ENCODE measurements at places on chromosomes 5 and 9. TPM values are rescaled to one million over a fixed set of nuclear protein-coding genes. Genes with fewer than 3 reads are reported as not detected.

DNA sequence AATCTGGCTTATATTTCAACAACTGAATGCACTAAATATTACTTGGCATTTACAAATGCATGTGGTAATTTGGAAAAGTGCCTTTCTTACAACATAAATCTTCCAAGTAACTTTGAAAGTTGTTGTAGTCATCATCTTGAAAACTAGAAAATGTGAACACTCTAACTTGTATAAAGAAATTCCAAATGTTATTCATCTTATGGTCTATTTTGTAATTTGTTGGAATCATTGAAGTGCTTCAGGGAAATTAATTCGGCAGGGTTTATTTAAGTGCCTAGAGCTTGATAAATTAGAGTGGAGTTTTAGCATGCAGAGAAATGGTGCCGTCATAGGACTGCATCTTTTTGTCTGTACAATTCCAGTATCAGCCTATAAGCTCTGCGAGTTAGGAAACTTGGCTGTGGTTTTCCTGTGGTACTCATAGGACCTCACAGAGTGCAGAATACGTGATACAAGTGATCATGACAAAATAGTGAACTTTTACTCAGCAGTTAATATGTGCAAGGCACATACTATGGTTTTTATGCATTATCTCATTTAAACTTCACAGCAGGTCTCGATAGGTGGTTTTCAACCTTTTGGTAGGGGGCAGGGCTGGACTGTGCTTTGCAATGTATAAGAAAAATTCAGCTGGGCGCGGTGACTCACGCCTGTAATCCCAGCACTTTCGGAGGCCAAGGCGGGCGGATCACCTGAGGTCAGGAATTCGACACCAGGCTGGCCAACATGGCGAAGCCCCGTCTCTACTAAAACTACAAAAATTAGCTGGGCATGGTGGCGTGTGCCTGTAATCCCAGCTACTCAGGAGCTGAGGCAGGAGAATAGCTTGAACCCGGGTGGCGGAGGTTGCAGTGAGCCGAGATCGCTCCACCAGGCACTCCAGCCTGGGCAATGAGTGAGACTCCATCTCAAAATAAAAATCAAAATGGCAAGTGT is 79.6 kb downstream of the RAI14 start:
- no peak overlapping the region for H3K27ac ChIP-seq
- no peak overlapping the region for H3K4me3 ChIP-seq
- no peak for DNase-seq
- H3K4me1 ChIP-seq, result no peaks in the 10 kb centered on the region

DNA sequence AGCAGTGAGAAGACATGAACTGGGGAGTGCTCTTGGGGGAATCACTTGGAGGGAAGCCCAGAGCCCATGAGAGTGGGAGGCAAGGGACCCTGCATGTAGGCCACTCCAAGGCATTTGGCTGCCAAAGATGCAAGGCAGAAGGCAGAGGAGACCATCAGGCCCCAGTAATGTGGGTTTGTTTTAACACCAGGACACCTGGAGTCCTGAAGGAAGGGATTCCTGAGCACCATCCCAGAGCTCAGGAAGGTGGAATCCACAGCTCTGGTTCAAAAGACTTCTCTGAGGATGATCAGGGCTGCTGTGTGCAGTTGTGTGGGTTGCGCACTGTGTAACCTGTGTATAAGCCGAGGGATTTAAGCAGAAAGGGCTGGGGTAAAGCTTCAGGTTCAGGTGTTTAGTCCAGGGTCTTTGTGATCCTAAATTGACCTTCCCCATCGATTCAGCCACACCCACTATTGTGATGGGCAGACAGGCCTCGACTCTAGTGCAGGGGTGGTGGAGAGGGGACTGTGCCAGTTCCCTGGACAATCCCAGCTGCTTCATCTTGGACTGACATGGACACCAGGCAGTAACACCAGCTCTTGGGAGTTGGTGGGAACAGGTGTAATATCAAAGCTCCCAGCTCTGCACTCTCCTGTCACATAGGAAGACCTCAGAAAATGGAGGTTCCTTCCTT is 11.0 kb downstream of the B4GALT7 start:
- H3K36me3 ChIP-seq, result no peaks in the 10 kb centered on the region
- H3K4me1 ChIP-seq, result no peaks in the 10 kb centered on the region
- H3K27ac ChIP-seq, result no peak overlapping the region
- no peak overlapping the region for H3K4me3 ChIP-seq
- no peaks in the 10 kb centered on the region for H3K27me3 ChIP-seq
- no peak for DNase-seq

- H3K27ac ChIP-seq, result no peak overlapping the region
- no peaks in the 10 kb centered on the region for H3K36me3 ChIP-seq
- H3K4me1 ChIP-seq, result peaks cover 6% of the 10 kb centered on the region
- H3K27me3 ChIP-seq, result no peaks in the 10 kb centered on the region
- no peak overlapping the region for H3K4me3 ChIP-seq
These were observed 1.3 kb downstream of the TERT start for GRCh38 chr5:1293416-1294205.

DNA sequence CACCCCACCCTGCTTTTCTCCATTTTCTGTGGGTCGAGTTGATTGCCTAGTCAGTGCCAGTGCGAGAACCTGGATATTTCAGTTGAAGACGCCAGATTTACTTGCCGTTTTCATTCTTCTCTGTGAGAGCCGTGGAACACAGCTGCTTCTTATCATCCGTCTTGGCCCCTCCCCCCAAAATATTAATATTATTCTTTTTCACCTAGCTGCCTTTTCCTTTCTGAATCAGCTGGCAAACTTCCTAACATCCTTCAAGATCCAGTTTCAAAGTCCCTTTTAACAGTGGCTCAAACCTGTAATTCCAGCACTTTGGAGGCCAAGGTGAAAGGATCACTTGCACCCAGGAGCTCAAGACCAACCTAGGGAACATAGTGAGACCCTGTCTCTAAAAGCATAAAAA is 117.1 kb upstream of the RASA1 start:
- no peaks in the 10 kb centered on the region for H3K27me3 ChIP-seq
- no peak overlapping the region for H3K4me3 ChIP-seq
- DNase-seq, result no peak
- no peak overlapping the region for H3K27ac ChIP-seq

DNA sequence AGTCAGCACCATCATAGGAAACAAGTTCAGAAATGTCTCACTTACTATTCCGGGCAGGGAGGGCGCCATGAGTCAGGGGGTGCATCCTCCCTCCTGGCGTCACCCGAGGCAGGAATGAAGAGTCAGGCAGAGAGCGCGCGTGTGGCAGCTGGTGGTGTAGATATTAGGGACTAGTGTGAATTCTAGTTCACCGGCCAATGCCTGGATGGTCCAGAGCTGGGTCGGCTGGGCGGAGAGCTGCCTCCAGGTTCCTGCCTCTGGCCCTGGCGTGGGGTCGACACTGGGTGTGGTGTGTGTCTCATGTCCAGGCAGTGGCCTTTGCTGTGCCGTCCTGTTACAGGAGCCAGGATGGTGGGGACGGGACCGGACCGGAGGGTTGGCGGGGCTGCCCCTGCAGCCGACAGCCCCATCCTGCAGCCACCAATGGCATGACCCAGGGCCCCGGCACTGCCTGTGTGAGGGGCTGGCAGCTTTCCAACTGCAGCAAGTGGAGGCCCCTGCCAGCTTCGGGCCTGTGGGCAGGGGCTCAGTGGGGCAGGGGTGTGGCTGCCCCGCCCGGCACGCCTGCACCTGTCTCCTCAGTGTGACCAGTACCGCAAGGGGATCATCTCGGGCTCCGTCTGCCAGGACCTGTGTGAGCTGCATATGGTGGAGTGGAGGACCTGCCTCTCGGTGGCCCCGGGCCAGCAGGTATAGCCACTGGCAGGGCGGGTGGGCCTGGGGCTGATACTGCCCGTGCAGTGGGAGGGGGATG is 9.1 kb downstream of the DIPK1B start:
- peaks cover 18% of the 10 kb centered on the region for H3K4me1 ChIP-seq
- DNase-seq, result no peak
- H3K27ac ChIP-seq, result no peak overlapping the region
- H3K27me3 ChIP-seq, result no peaks in the 10 kb centered on the region
- no peak overlapping the region for H3K4me3 ChIP-seq

GRCh38 chr9:6785682-6786081 is 27.9 kb downstream of the KDM4C start:
- no peaks in the 10 kb centered on the region for H3K27me3 ChIP-seq
- no peaks in the 10 kb centered on the region for H3K36me3 ChIP-seq
- H3K4me1 ChIP-seq, result peaks cover 31% of the 10 kb centered on the region
- no peak for DNase-seq

GRCh38 chr9:101375546-101375945 is 9.3 kb downstream of the BAAT start:
- H3K36me3 ChIP-seq, result no peaks in the 10 kb centered on the region
- H3K27ac ChIP-seq, result no peak overlapping the region
- DNase-seq, result no peak

GRCh38 chr5:136028090-136028489 is 698 bp upstream of the TGFBI start:
- no peaks in the 10 kb centered on the region for H3K27me3 ChIP-seq
- no peaks in the 10 kb centered on the region for H3K36me3 ChIP-seq
- no peaks in the 10 kb centered on the region for H3K4me1 ChIP-seq
- no peak for DNase-seq
- no peak overlapping the region for H3K4me3 ChIP-seq

DNA sequence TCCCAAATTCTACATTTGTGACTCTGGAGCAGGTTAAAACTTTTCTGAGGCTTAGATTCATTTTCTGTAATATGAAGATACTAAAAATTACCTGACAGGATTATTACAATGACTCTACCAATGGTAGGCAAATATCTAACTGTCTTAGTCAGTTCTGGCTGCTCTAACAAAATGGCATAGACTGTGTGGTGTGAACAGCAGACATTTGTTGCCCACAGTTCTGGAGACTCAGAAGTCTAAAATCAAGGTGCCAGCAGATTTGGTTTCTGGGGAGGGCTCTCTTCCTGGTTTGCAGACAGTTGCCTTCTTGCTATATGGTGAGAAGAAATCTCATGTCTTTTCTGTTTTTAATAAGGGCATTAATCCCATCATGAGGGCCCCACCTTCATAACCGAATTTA is 245.1 kb downstream of the MAST4 start:
- no peaks in the 10 kb centered on the region for H3K36me3 ChIP-seq
- H3K4me3 ChIP-seq, result no peak overlapping the region
- H3K27ac ChIP-seq, result no peak overlapping the region
- no peaks in the 10 kb centered on the region for H3K4me1 ChIP-seq
- DNase-seq, result no peak

DNA sequence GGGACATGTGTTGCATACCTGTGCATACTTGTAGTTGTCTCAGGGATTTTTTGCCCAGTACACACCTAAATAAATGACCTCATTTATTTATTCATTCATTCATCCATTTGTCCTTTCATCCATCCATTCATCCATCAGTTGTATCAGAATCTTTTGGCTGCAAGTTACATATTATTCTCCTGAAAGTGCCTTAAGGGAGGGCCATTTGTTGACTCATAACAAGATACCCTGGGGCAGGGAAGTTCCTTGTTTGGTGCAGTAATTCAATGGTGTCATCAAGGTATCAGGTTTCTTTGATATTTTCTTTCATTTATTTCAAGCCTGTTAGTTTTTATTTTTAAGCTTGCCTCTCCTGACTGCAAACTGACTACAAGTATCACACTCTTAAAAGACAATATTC is 597.9 kb upstream of the TLE4 start:
- no peaks in the 10 kb centered on the region for H3K27me3 ChIP-seq
- no peak overlapping the region for H3K27ac ChIP-seq
- no peaks in the 10 kb centered on the region for H3K36me3 ChIP-seq
- H3K4me1 ChIP-seq, result no peaks in the 10 kb centered on the region

DNA sequence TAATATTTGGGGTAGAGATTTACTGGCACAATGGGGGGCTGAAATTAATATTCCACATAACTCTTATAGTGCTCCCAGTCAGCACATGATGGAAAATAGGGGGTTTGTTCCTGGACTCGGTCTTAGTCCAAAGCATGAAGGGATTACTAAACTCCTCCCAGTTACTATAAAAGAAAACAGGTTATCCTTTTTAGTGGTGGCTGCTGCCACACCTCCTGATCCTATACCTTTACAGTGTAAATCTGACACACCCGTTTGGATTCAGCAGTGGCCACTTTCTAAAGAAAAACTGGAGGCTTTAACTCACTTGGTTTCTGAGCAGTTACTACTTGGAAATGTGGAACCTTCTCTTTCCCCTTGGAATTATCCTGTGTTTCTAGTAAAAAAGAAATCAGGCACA is 572.9 kb upstream of the PTGER4 start:
- no peak overlapping the region for H3K27ac ChIP-seq
- H3K4me3 ChIP-seq, result no peak overlapping the region
- no peaks in the 10 kb centered on the region for H3K27me3 ChIP-seq

DNA sequence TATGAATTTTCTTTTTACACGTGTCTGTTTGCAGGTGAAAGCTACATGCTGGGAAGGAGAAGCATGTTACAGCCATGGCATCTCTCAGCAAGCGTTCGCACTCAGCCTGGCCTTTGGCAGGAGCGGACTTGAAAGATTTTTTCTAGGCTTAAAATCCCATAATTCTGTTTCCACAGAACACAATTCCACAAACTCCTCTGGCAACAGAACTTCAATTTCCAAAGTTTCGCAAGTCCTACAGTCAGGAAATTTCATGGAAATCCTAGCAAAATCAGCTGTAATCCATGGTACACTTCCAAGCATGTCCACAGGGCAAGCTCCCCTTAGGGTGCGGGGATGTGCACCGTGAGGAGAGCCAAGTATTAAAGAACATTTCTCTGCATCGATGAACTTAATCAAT is 35.9 kb downstream of the SUB1 start:
- H3K27me3 ChIP-seq, result no peaks in the 10 kb centered on the region
- no peak overlapping the region for H3K4me3 ChIP-seq
- no peak overlapping the region for H3K27ac ChIP-seq
- no peaks in the 10 kb centered on the region for H3K36me3 ChIP-seq
- H3K4me1 ChIP-seq, result no peaks in the 10 kb centered on the region
- no peak for DNase-seq

GRCh38 chr5:104431981-104432380 is 869.4 kb upstream of the NUDT12 start:
- H3K36me3 ChIP-seq, result no peaks in the 10 kb centered on the region
- H3K27me3 ChIP-seq, result no peaks in the 10 kb centered on the region
- no peak for DNase-seq
- no peak overlapping the region for H3K27ac ChIP-seq
- no peak overlapping the region for H3K4me3 ChIP-seq

- peaks cover 14% of the 10 kb centered on the region for H3K4me1 ChIP-seq
- H3K27ac ChIP-seq, result no peak overlapping the region
- H3K27me3 ChIP-seq, result no peaks in the 10 kb centered on the region
- no peak overlapping the region for H3K4me3 ChIP-seq
These were observed 10.4 kb upstream of the WNK2 start for GRCh38 chr9:93173365-93174051.

DNA sequence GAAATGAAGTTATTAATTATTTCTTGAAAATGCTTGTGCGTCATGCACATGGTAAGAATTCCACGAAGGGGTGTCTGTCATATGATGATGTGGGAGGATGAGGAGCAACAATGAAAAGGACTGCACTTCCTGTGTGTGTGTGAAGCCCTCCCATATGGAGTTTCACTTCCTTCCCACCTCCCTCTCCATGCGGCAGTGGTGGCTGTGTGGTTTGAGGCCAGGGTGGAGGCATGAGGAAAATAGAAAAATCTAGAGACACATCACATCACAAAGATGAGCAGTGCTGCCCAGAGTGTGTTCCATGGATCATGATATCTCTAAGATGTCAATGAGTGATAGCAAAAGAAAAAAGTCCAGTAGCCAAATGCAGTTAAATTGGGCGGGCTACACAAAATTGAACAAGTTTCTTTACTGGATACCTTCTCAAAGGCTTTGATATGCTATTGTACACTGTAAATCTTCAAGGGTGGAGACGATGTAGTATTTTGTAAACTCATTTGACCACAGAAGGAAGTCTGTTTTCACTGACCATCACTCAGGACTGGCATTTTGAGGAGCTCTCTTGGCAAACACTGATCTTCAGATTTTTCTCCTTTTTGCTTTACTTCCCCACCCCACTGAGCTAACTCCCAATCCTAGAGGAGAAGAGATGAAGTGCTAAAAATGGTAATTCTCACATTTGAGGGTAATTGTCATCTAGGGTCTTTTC is 55.7 kb upstream of the EQTN start:
- H3K4me1 ChIP-seq, result no peaks in the 10 kb centered on the region
- no peak overlapping the region for H3K27ac ChIP-seq
- no peak overlapping the region for H3K4me3 ChIP-seq

The TMC1 gene
- polyA plus RNA-seq, result not detected

The VPS13A gene
- 19.1 TPM for polyA plus RNA-seq

All from pancreas (tissue), 10 donors.